ENCODE measurements at places on chromosomes 13 and 19.

DNA sequence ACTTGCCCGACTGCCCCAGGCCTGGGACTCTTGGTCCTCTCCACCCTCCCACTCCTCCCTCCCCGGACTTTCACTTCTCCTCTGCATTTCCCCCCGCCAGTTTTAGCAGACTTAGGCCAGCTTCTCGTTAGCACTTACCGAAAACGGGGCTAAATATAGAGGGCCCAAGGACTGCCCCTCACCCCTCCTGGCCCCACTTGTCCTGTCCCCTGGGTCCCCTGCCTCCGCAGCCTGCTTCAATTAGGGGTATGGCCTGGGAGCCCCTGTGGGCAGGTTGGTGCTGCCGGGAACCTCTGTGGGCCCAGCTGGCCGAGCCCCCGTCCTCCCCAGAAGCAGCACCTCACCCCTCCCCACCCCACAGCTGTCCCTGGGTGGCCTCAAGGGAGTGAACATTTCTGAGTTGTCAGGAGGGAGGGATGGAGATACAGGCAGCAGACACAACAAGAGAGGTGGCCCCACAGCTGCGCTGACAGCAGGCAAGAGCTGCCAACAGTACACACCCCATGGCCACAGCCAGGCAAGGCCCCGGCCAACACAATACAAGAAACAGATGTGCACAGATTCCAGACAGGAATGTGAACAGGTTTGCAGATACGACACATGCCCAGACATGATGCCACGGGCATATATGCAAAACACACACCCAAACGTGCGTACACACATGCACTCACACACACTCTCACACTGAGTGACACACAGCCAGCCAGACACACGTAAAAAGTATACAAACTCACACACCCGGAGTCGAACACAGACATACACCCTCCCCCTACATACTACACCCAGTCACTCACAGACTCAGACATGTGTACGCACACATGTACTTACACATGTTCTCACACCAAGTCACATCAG, 2.6 kb downstream of the POU2F2 start:
- DNase-seq: no peak

GRCh38 chr13:22111152-22111783, 440.4 kb downstream of the FGF9 start:
- no peak for DNase-seq

DNA sequence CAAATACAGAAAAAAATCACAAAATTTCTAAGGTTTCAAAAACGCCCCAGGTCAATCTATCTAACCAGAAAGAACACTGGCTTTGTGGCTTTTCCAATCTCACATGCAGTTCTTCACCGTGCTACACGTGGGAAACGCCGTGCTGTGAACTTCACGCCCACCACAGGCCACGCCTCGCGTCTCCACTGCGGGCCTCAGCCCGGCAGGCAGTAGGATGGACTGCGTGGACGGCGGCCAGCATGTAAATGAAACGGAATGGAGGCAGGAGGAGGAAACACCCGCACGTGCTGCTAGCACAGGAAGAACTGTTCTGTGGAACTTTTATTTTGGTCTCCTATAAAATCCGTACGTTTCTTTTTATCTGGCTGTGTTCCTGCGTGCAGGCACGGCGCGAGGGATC, 23.8 kb downstream of the ZNF787 start:
- no peak for DNase-seq

GRCh38 chr13:44895264-44895952, 93.9 kb downstream of the NUFIP1 start:
- DNase-seq: no peak

- DNase-seq: no peak
These were observed 242.6 kb downstream of the DCT start for GRCh38 chr13:94236872-94237271.

All from KG1 (cell line).